Activated CD8-positive, alpha-beta memory T cell treated with anti-CD3 and anti-CD28 coated beads, Interleukin-2, amount 50 U/mL, for 48 hours (primary cell): ENCODE measurements at places on chromosomes 3 and 15.
A peak's percentile ranks its signal among the peaks of the same experiment; 100 is the strongest.

GRCh38 chr3:111726788-111727305, 131.7 kb upstream of the ZBED2 start:
- DNase-seq, result no peak

DNA sequence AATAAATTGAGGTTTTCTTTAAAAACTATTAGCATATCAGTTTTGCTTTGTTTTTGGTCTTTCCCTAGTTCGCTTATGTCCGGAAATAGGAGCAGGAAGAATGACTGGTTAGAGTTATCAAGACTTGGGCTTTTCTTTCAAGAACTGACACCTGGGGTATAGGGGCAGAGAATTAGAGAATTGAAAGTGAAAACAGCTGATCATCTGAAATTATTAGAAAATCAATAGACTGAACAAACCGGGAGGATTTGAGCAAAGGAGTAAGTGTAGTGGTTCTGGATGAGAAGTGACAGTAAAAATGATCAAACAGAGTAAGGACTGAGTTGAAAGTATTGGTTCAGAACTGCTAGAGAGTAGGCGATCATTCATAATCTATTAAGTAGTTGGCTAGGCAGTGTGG, 6.0 kb downstream of the MINDY2 start:
- no peak for DNase-seq

DNA sequence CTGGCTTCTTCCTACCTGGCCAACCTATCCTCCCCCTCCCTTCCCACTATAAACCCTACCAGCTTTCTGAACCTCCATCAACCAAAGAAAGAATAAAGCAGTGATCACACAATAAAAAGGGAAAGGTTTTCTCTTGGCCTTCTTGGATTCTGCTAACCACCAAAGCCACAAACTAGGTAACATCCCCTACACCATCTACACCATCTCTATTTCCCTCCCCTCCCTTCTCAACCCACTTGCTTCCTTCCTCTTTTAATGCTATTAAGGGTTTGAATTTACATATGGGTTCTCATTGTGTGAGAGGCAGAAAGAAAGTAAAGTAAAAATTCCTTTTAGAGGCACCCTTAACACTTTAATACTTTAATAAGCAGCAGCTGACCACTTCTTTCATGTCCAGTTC, 25.8 kb upstream of the RSL24D1 start:
- no peak for DNase-seq

DNA sequence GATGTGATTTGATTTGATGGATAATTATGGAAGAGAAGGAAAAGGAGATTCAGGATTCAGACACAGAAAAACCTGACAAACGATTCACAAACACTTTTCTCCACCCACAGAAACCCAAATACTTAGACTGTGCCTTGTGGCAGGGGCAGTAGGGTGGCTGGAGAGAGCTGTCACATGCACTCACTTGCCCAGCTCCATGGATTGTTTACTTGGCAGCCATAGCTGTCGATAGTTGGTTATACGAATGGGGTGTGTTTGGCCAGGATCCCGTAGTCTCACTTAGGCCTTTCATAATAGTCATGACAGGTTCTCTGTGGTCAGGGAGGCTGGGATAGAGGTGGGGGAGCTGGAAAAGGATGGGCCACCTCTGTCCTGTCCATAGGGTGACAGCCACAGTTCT, 76.9 kb downstream of the CACNA1D start:
- no peak for DNase-seq

DNA sequence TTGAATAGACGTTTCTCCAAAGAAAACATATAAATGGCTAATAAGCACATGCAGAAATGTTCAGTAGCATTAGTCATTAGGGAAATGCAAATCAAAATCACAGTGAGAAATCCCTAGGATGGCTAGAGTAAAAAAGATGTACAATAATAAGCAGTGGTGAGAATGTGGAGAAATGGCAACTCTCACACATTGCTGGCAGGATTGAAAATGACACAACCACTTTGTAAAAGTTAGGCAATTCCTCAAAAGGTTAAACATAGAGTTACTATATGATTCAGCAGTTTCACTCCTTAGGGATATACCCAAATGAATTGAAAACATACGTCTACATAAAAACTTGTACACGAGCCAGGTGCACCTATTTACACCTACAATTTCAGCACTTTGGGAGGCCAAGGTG, 108.7 kb downstream of the ITPR1 start:
- no peak for DNase-seq

DNA sequence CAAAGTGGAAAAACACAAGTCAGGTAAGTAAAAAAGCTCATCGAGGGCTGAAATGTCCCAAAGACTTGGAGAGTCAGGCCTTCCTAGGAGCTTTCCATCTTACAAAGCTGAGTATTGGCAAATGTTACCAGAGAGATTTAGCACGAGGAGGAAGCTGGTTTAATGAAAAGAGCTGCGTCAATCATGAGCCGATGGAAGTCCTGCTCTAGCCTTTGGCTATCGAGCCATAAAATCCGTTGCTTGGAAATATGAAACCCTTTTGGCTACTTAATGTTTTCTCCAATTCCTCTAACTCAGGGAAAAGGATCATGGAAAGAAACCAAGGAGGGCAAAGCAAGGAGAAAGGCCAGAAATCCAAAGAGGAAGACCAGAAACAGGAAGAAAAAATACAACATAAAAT, 1074.6 kb downstream of the FHIT start:
- DNase-seq, result no peak

GRCh38 chr3:174462916-174463315, 396.2 kb upstream of the NAALADL2 start:
- DNase-seq, result no peak

DNA sequence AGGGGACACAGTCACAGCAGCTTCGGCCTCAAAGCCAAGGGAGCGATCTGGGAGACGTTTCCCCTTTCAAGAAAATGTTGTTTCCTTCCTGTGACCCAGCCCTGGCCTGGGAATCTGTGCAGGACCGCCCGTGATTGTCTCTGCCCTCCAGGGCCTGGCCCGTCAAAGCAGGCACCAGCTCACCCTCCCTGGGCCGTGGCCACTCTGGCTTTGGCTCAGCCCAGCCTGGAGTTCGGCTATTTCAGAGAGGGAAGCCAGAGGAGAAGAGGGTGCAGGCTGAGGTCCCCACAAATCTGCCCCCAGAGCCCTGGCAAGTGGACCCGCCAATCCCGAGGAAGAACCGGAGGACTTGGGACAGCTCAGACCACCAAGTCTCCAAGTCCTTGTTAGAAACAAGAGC, 12.7 kb downstream of the GATA2 start:
- no peak for DNase-seq

- no peak for DNase-seq
Measured at GRCh38 chr15:80203361-80203885, 48.6 kb downstream of the CTXND1 start.

DNA sequence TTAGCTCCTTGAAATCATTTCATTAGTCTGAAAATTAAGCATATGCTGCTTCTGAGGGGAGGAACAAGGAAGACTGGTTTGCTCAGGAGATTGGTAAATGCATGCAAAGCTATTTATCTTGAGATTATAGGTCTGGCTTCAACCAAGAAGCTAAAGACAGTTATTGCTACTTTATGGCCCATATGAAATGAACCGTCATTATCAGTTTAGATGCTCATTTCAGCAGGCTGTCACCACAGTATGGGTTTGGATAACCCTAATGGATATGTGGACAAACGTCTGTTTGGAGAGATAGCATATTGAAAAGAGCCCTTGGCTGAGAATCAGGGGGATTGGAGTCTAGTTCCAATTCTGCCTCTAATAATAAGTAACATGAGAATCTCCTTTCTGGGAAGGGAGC, 922.6 kb downstream of the TUSC7 start:
- DNase-seq, result no peak

DNA sequence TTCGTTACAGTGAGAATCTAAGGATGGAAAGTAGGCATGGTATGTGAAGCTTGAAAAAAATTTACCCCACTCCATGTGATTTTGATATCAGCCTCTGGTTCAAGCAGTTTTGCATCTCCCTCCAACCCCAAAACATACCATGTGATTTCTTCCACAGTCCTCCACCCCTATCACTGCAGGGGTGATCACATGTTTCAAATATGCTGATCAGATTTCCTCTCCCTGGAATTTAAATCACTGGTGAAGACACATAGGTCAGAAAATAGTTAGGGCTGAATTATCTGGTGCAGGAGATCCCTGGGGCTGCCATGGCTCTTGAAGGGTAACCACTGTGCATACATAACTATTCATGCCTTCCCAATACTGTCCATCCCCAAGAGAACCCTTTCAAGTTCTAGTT, 119.7 kb upstream of the THRB start:
- DNase-seq, result no peak

DNA sequence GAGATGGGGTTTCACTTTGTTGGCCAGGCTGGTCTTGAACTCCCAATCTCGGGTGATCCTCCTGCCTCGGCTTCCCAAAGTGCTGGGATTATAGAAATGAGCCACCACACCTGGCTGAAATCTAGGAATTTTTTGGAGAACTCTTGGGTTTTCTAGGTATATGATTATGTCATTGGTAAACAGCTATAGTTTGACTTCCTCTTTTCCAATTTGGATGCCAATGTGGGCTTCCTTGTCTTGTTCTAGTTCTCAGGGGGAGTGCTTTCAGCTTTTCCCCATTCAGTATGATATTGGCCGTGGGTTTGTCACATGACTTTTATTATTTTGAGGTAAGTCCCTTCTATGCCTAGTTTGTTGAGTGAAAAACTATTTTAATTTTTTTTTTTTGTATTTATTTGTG, 17.9 kb downstream of the KCNMB3 start:
- no peak for DNase-seq

DNA sequence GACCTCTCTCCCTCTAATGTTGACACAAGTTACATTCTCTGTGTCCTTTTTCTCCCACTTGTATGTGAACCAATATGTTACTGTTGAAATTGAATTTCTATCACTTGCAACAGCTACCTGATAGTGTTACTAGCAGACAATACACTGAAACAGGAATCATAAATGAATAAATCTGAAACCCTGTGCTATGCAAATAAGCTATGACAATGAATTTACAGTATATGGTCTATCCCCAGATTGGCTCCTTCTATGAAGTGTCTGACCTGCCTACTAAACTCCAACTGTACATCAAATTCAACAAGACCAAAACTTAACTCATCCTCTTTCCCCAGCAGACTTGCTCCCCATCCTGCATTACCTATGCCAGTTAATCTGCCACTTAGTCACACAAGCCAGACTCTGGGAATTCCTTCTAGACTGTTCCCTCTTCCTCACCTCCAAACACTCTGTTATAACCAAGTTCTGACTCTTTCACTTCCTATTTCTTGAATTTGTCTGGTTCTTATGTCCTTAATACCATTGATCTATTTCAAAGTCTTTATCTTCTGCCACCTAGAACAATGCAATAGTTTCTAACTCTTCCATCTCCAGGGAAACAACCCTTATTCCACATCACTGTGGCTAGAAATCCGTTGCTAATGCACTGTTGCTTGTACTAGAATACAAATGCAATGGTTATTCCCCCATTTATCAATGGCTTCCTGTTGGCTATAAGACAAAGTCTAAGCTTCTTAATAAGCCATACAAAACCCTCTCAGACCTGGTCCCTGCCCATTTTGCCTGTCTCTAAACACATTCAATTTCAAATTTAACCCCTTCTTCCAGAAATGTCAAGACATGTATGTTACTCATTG, 13.4 kb upstream of the ZNF639 start:
- DNase-seq, result no peak

- DNase-seq, result no peak
Measured at GRCh38 chr3:4583416-4583815, 90.3 kb downstream of the ITPR1 start.

DNA sequence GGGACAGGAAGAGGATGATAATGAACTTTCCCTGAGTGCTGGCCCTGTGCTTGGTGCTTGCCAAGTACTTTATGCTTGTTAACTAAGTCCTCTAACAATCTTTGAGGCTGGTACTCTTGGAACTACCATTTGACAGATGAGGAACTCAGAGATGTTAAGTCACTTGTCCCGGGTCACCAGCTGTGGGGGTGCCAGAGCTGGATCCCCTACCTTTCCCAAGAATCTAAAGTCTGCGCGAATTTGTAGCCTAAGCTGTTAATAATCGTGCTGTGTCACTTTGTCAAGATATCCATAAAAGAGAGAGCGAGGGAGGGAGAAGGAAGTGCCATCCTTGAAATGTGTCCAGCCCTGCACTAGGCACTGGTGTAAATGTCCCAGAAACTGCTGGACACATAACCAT, 19.0 kb upstream of the ACOX2 start:
- DNase-seq, result no peak

- DNase-seq, result peak; percentile 46
Measured at GRCh38 chr15:31274496-31275330, 51.9 kb upstream of the KLF13 start.

- no peak for DNase-seq
Measured at GRCh38 chr3:53668872-53669271, 174.5 kb downstream of the CACNA1D start.

GRCh38 chr3:18683900-18684299, 258.8 kb upstream of the SATB1 start:
- DNase-seq, result no peak

- DNase-seq, result no peak
Measured at GRCh38 chr15:31324186-31324585, 2.4 kb upstream of the KLF13 start.

DNA sequence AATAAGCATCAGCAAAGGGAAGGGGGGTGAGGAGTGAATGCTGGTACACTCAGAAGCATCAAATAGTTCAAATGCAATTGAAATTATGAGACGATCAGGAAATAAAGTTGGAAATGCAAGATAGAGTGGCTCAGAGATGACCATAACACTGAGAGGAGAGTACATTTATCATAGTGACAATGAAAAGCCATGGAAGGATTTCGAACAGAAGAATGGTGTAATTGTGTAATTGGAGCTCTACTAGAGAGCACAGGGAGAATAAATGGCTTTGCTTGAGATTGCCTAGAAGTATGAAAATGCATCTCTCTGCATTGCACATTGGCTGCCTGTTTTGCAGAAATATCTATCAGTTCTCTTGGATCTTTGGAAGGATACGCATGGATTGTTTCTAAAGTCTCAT, 163.3 kb downstream of the TP63 start:
- DNase-seq, result no peak
